ENCODE measurements at places on chromosomes 11 and 22.

DNA sequence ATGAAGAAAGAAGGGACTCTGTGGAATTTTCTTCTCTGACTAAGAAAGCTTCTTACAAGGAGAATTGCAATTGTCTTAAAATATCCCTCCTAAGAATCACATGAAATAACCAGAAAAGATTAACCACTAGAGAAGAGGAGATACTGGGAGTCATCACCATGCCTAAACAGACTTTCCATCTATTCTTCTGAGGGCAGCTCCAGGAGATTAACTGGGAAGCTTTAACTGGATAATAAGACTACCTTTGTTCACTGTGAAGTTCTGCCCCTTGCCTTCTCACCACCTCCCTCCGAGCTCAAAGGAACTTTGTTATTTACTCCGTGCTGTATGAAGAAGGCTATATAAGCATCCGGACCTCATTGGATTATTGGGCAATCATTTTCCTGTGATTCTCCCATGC, 24.5 kb upstream of the MMP7 start:
- DNase-seq: no peak

- DNase-seq: peak; percentile 84
These were observed 379 bp upstream of the SLC3A2 start for GRCh38 chr11:62880231-62880802.

DNA sequence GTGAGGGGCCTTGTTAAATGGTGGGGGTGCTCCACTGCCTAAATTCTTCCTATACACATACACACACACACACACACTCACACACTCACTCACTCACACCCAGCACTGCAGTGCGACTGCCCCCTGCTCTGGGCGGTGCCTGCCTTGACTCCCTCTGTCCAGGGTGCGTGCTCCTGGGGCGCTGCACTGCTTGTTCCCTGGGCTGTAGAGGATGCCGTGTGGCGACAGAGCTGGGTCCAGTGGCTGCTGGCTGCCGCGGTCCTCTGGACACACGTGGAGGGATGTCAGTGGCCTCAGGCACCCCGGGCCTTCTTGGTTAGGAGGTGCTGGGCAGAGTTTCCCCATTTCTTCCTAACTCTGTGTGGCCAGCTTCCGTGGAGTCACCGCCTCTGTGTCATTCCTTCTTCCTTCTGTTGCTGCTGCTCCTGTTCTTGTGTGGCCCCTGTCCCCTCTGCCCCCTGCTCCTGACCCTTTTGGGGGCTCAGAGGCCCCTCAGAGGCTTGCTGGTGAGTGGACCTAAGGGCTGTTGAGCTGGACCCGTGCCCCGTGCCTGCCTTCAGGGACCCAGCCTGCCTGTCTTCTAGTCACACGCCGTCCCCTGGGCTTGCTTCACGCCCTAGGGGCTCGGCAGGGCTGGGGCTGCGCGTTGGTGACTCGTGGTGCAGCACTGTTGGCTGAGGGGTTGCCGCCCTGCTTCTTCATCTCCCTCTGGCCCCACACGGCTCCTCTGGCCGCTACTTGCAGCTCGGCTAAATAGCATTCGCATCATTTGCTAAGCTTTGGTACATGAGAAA, 147.0 kb downstream of the TBC1D22A start:
- no peak for DNase-seq

- peak; percentile 53 for DNase-seq
These were observed 45.9 kb downstream of the ZNF143 start for GRCh38 chr11:9506489-9507276.

DNA sequence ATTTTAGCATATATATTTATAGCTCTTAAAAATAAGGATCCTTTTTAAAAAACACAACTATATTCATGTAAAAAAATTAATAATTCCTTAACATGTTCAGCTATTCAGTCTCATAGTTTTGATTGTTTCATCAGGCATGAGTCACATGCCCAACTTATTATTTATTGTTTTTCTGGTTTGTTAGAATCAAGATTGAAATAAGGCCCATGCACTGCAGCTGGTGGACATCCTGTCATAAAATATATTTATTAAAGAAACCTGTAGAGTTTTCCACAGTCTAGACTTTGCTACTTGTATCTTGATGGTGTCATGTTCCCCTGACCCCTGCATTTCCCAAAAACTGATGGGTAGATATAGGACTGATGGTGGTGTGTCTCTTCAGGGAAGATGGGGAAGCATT, 77.4 kb downstream of the PARVA start:
- peak; percentile 37 for DNase-seq

DNA sequence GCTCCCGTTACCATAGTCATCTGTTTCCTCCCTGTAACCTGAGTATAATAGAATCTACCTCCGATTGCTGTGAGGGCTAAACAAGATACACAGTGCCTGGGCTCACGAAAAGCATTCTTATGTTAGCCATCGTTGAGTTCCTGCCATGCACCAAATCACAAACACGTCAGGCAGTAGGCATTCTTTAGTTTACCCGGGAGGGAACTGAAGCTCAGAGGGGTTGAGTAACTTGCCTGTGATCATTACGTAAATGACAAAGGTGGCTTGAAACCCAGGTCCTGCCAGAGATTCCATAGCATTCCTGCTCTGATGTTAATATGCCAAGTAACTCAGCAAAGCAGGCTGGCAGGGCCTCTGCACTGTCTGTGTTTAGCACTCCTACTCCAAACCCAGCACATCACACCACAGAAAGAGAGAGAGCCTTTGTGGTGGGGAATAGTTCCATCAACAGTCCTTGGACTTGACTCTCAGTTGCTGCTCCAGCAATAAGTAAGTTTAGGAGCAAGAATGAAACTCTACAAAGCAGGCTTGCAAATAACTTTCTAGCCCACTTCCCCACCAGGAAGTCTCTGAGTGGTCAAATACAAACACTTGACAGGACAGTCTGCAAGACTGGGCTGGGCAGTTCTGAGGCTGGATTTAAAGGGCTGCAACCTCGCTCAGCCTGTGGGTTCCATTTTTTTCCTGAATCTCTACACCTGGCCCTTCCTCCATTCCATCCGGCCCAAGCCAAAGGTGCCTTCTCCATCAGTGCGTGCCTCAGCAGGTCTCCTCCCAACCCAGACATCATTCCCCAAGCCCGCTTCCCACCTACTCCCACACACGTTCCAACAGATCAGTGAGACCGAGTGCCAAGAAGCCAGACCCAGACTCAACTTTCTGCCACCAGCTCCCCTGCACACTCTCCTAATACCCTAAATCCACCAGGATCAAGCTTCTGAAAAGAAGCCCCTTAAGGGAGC, 1.1 kb downstream of the SCN2B start:
- no peak for DNase-seq

- DNase-seq: no peak
These were observed 1015.8 kb downstream of the BRD1 start for GRCh38 chr22:48811885-48812284.

DNA sequence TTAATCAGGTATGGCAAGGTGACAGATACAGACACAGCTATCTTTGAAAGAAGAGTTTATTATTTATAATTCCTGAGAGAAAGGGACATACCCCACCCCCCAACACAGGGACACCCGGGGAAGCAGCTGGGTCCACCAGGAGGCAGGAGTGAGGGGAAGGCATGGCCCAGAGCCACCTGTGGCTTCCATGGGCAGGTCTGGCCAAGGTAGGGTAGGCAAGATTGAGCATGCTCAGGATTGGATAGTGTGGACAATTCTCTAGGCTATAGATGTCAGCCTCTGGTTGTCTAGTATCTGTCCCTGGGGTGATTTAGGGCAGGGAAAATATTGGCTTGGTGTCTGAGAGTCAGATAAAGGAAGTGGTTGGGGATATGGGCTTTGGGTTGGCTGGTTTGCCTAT, 27.5 kb upstream of the SMIM35 start:
- DNase-seq: no peak

- DNase-seq: no peak
These were observed 19.6 kb downstream of the RHOD start for GRCh38 chr11:67076202-67076601.

GRCh38 chr22:46335201-46336118, at the start of gene TRMU:
Gene TRMU, plus strand, starts transcription at chr22:46335714. Its CDS starts 51 bp downstream, at chr22:46335765.
- peak; percentile 96 for DNase-seq

GRCh38 chr11:3161720-3162409, 3.2 kb downstream of the OSBPL5 start:
- no peak for DNase-seq

DNA sequence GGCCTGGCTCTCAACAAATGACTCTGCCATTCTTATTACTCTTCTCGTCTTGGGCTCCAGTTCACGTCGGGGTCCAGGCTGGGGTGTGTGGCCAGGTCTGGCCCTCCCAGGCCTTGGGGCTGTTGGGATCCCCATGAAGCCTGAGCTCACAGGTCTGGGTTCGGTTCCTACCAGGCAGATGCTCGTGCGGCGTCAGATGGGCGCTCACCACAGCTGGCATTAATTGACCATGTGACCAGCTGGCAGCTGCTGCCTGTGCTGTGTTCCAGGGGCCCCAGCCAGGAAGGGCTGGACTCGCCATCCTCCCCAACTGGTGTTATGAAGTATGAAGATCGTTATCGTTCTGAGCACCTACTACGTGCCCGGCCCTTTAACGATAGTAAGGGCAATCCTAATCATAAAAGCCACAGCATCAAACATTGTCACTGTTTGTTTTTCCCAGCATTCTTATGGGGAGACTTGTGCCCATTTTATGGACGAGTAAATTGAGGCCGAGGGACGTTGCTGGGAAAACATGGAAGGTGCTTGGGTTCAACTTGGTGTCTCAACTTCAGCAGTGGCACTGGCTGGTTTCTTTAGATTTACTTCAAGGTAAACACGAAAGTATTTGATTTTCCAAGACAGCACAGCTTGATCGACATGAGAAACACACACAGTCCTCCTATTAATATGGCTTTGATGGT, 26.8 kb upstream of the CACNG2 start:
- no peak for DNase-seq
